ENCODE measurements at places on chromosomes 1 and 21.

DNA sequence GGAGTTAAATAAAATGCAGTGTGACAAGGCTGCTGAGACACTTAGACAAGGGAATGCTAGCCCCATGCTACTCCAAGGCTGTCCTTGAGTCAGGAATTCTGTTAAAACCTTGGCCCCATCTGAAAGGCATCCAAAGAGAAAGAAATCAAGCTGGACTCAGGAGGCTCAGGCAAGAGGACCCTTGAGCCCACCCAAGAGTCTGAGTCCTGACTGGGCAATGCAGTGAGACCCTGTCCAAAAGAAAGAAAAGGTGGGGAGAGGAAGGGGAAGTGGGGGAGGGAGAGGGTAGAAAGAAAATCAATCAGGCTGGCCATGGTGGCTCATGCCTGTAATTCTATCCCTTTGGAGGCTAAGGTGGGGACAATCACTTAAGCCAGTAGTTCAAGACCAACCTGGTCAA, 26.7 kb downstream of the CLSTN1 start:
- DNase-seq: no peak

- peak; percentile 17 for DNase-seq
These were observed 687 bp downstream of the PRKAB2 start for GRCh38 chr1:147171399-147172167.

DNA sequence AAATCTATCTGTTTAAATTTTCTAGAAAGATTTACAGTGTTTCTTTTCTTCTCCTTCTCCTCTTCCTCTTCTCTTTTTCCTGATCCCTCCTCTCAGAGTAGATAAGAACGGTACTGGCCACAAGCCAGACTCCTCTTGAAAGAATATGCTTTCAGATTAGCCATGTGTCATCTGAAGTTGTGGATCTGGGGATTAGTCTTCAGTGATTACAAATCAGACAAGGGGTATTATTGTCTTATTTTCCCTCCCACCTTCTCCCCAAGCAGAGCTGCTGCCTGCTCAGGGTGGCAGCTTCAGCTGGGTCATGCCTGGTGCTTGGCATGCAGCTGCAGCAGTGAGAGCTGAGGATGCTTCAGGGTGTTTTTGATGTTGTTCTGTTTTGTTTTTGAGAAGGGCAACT, 42.7 kb downstream of the SGIP1 start:
- DNase-seq: no peak

- no peak for DNase-seq
These were observed 498.0 kb downstream of the MATN1 start for GRCh38 chr1:30225357-30225756.

GRCh38 chr1:31390071-31390470, 17.2 kb upstream of the FABP3 start:
- DNase-seq: peak; percentile 16

GRCh38 chr1:15332952-15333715, 76.6 kb upstream of the EFHD2 start:
- peak; percentile 53 for DNase-seq

DNA sequence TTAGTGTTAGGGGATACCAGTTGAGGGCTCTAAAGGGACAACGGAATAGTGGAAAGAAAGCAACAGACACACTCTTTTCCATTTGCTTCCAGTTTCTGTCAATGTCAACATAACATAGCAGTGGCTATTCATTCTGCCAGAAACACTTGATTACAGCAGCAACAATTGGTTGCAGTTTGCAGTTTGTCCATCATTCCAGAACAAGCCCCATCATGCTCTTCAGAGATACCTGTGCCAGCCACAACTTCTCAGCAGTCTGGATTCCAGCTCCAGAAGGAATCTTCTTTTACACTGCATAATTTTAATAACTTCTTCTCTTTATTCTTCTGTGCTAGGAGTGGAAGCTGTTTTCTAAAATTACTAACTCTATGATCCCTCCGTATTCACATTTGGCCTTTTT, 1521.4 kb downstream of the PLA2G4A start:
- DNase-seq: no peak

- DNase-seq: no peak
These were observed 22.4 kb downstream of the DSTYK start for GRCh38 chr1:205189131-205189530.

- no peak for DNase-seq
These were observed 44.6 kb upstream of the DNASE2B start for GRCh38 chr1:84353695-84354094.

DNA sequence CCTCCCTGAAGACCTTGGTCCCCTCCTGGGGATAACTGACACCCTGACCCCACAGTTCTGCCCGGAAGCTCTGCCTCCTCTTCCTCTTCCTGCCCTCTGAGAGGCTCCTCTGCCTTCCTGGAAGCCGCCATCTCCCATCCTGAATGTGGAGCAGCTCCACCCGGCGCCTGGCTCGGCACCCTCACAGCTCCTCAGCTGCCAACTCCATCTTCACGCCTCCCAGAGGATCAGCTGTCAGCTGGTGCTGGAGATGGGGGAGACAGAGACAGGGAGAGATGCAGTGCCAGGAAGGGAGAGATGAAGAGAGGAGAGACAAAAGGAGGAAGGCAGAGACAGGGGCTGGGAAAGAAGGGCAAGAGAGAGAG, 210.4 kb upstream of the CSF3R start:
- DNase-seq: no peak

DNA sequence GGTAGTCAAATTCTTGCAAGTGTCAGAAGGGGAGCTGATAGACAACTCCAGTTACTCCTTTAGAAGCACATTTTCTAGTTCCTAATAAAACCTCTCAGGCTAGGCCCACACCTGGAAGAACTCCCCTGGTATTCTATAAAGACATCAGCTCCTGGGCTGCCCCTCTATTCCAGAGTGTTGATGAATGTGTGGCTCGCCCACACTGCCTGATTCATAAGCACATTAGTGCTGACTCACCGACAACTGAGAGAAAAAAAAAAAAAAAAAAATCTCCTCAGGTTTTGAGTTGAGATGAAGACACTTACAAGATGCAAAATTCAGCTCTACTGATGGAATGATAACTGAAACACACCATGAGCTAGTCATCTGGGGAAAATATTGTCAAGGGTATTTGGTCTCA, 188.1 kb downstream of the TNR start:
- DNase-seq: peak; percentile 72

DNA sequence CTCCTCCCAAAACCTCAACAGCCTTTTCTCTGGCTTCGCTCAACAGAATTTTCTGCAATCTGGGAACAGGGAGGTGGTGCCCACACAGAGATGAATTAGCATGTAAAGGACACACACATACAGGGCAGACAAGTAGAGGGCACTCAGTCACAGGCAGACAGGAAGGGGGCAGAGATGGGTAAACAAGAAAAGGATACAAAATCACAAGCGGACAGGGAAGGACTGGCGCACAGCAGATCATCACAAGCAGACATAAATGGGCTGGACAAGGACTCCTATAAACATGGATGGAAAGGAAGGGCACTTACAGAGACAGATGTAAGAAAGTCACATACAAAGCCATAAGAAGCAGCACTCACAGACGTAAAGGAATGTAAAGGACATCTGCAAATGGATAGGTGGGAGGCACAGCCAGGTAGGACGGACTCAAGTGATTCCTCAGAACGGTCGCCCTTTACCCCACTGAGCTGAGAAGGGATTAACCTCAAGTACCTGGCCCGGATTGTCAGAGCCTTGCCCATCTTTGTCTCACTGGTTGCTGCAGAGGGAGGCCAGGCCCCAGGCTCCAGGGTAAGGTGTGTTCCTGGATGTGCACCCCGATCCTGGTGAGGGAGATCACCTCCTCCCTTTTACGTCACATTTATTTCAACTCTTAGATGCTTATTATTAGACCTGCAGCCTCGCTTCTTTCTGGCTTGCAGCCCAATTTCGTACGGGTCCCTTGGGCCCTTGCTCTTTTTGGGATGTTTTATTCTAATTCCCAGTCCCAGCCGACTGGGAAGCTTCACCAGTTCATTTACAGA, 836 bp upstream of the PRCC start:
- peak; percentile 30 for DNase-seq

- DNase-seq: no peak
These were observed 20.4 kb upstream of the VPS13D start for GRCh38 chr1:12209495-12209832.

- DNase-seq: no peak
These were observed 525.0 kb downstream of the PTPRU start for GRCh38 chr1:29761159-29761928.

- DNase-seq: no peak
These were observed 93.7 kb downstream of the ETS2 start for GRCh38 chr21:38899277-38899947.

DNA sequence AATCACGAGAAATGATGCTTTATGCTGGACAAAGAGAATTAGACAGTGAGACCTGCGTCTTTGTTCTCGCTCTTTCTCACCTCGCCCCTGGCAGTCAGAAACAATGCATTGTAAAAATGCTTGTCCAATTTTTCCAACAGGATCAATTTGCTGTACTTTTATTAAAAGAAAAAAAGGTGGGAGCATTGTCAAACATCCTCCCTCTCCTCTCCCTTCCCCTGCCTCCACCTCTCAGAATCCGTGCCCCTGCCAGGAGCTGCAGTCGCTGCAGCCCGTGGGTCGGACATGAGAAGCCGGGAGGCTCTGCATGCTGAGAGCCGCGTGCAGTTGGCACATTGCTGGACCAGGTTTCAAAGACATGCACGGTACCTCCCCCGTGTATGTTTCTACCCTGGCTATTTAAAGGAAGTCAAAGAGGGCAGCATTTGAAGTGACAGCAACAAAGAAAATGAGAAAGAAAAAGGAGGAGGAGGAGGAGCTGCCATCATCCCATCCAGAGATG, 161.0 kb upstream of the KAZN start:
- DNase-seq: no peak

- peak; percentile 17 for DNase-seq
These were observed 507 bp downstream of the GLIS1 start for GRCh38 chr1:53738205-53739108.

- DNase-seq: peak; percentile 51
These were observed 108.4 kb downstream of the FNBP1L start for GRCh38 chr1:93556291-93556690.

DNA sequence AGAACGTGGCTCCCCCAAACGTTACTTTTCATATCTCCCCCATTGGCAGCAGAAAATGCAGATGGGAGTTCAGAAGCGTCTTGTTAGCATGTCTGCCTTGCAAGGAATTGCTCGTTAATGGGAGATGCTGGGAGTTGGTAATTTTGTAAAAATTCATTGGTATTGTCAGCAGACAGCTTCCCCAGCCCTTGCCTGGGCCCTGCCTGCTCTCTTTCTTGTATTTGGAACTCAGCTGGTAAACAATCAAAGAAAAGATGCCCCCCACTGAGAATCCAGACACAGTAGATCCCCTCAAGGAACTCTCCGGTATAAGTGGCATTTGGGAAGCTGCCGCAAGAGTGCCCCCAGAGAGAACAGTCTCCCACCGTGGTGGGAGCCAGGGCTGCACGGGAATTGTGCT, 94.4 kb upstream of the IGSF21 start:
- DNase-seq: no peak

DNA sequence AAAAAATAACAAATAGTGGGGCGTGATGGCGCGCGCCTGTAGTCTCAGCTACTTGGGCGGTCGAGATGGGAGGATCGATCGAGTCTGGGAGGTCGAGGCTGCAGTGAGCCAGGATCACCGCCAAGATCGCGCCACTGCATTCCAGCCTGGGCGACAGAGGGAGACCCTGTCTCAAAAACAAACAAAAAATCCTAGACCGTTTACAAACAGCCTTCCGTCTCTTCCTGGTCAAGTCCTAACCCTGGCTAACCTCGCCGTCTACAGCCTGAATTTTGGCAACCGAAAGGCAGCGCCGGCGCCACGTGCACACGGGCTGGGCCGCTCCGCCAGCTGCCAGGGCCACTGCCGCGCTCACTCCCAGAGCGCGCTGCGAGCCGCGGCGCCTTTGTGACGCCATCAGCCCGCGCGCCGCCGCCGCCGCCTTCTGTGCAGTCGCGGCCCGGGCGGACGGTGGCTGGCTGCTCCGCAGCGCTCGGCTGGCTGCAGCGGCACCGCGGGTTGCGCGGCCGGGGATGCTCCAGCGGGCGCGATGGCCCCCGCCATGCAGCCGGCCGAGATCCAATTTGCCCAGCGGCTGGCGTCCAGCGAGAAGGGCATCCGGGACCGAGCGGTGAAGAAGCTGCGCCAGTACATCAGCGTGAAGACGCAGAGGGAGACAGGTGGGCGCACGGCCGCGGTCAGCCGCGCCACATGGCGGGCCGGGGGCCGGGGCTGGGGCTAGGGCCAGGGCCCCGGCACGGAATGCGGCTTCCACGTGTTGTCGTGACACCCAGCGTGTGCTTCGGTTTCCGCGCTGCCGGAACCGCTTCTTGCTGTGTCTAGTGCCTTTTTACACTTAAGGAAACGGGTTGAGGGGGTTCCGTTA, at the start of the genes HSF2BP and RRP1B:
HSF2BP (minus strand) TSS at position 353 of the 865 bp plus-strand sequence. CDS start 1,392 bp downstream, outside the sequence.
RRP1B (plus strand) TSS at position 425 of the 865 bp plus-strand sequence; CDS start at position 530, 105 bp downstream.
- DNase-seq: peak; percentile 85

GRCh38 chr1:228207851-228208821, at the start of gene OBSCN:
Gene OBSCN (plus strand): TSS chr1:228208044. CDS start chr1:228211784, 3,740 bp downstream.
- DNase-seq: no peak

GRCh38 chr21:45499201-45499750, 43.0 kb downstream of the SLC19A1 start:
- DNase-seq: no peak

- no peak for DNase-seq
These were observed 70.3 kb upstream of the PRDX6 start for GRCh38 chr1:173406783-173407230.

GRCh38 chr1:13826009-13826408, 126.0 kb downstream of the PRDM2 start:
- no peak for DNase-seq

GRCh38 chr1:58908561-58909560, 125.0 kb upstream of the JUN start:
- DNase-seq: peak; percentile 90

- peak; percentile 83 for DNase-seq
These were observed 15.8 kb downstream of the SLC45A3 start for GRCh38 chr1:205664399-205665017.

- DNase-seq: no peak
These were observed 71.2 kb downstream of the TTLL7 start for GRCh38 chr1:83927701-83928100.

DNA sequence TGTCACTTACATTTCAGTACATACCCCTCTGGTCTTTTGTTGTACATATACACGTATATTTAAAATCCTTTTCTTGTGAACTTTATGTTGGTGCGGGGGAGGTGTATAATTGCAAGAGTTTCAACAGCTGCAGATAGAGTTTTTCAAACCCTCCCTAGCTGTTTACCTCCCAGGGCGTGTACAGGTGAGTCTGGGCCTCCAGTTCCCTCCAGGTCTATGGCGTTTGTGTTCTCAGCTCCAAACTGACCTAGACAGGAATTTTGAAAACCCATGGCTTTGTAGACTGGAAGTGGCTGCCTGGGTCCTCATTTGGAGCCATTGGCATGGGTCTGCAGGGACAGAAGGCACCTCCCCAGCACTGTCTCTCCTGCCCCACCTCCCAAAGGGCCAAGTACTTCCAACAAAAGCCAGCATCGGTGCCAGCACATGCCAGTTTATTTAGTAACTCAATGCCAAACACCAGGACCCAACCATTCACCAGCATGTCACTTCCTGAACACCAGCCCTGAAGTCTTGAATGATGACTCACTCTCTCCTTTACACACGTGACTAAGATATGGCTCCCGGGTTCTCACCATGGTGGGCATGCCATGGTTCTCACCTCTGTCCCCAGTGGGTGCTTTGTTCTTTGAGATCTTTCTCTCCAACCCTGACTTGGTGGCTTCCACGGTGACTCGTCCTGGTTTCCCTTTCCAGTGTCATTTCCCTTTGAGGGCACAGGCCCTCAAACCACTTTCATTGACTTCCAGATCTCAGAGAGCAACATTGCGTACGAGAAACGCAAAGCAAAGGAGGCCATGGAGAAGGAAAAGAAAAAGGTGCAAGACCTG, 57.3 kb upstream of the EFHD2 start:
- DNase-seq: peak; percentile 95

- peak; percentile 18 for DNase-seq
These were observed 722 bp downstream of the NPHP4 start for GRCh38 chr1:5991381-5992025.
